ENCODE measurements at places on chromosomes 13 and 19.
A peak's percentile ranks its signal among the peaks of the same experiment; 100 is the strongest.

DNA sequence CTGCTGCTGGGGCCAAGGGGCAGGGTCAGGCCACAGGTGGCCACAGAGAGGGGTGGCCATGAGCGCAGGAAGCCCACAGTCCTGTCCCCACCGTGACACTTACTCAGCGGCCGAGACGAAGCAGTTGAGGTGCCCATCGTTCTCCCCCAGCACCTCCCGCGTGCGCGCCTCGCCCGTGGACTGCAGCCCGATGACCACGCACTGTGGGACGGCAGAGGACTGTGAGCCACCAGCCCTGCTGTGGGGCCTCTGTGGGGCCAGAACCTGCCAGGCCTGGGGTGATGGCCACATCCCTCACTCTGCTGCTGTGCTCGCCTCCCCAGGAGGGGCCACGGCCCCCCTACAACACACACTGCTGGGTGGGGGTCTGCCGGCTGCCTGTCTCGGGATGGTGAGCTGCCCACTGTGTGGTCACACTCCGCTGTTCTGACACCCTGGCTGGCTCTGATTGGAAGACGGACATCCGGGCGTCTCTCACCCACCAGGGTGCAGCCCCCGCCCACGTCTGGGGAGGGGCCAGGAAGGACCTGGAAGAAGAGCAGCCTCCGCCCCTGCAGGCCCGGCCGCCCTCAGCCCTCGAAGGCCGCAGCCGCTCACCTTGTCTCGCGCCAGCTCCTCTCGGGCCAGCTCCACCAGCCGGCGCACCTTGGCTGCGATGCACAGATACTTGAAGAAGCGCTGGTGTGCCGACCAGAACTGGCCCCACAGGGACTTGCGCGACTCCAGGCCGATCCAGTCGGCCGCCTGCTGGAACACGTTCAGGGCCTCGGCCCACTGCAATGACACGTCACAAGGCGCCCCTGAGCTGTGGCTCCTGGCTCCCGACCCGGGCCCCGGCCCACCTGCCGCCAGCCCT lies 13.2 kb downstream of the GPX4 start:
- DNase-seq = no peak

DNA sequence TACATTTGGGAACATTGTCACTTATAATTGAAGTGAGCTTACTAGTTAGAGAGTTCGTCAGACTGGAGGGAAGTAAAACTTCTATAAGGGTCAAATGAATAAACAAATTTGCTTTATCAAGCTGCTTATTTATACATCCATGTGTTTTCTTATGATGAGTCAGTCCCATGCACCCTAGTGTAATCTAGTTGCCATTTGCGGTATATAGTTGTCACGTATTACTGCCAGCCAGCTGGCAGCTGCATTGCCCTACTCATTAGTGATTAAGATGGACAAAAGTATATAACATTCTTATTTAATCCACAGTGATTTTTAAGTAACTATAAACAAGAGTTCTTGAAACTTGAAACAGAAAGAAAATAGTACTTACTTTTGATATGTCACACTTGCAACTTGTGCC lies 182.4 kb downstream of the GPC6 start:
- DNase-seq = no peak

DNA sequence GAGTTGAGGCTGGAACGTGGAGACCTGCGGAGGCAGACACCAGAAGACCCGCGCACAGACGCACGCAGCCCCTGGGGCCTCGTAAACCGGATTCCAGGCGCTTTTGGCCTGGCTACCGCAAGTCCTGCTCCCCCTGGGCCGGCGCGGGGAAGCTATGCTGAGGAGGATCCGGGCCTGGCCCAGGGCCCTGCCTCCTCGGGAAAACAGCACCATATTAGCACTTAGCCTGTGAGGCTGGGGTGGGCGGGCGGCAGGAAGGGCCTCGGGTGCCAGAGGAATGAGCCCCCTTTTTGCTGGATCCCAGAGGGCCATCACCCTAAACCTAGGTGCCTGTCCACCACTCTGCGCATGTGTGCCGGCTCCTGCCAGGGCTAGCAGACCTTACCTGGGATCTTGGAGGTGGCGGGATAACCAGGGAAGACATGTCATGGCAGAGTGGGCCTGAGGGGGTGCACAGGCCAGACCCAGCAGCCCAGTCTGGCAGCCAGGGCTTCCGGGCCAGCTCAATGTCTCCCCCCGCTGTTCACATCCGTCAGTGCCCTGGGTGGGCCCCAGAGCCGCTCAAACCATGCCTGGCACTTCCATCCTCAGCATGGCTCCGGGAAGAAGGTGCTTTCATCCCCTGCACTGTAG lies 7.3 kb downstream of the ELOF1 start:
- no peak for DNase-seq

DNA sequence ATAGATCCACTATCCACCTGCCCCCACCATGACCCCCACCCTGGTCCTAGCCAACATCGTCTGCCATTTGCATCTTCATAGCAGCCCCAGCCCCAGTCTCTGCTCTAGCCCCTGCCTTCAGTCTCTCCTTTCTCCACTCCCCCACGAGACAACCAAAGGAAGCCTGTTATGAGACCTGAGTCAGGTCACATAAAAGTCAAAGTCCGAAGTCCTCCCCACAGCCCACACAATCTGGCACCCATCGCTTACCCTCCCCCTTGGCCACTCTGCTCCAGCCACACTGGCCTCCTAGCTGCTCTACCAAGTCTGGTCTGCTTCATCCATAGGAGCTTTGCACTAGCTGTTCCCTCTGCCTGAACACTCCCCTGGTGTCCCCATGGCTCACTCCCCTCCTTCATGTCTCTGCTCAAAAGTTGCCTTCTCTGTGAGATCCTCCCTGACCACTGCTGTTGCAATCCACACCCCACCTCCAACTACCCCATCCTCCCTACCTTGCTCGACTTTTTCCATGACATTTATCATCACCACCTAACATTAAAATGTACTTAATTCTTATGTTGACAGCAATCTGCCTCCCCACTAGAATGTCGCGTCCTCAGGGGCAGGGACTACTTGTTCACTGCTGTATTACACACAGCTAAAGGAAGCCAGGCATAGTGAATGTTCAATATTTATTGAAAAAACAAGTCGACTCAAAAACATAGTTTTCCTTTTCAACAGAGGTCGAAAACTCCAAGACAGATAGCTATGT lies 1.2 kb upstream of the PLEKHG2 start:
- DNase-seq = peak; percentile 61

GRCh38 chr19:6431891-6432290 lies 1.7 kb downstream of the SLC25A41 start:
- no peak for DNase-seq

DNA sequence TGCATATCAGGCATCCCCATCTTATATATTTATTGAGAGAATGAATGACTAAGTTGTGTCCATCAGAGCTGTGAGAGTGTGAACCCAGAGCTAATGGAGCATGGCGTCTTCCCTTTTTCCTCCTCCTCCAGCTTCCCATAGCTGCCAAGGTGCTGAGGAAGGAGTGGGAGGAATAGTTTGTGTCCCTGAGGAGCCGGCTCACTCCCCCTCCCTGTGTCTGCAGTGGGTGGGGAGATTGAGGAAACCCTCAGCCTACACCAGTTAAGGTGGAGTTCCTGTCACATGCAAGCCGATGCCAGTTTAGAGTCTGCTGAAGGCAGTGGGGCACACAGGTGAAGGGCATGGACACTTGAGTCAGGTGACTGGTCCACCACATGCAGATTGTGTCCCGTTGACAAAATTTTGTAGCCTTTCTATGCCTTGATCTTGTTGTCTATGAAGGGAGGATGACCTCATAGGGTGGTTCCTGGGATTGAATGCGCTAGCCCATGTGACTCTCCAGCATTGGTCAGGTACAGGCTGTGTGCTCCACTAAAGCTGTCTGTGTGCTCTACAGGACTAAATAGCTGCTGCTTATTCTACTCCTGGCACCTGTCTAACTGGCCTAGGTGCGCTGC lies 47.6 kb upstream of the GPI start:
- DNase-seq = no peak

DNA sequence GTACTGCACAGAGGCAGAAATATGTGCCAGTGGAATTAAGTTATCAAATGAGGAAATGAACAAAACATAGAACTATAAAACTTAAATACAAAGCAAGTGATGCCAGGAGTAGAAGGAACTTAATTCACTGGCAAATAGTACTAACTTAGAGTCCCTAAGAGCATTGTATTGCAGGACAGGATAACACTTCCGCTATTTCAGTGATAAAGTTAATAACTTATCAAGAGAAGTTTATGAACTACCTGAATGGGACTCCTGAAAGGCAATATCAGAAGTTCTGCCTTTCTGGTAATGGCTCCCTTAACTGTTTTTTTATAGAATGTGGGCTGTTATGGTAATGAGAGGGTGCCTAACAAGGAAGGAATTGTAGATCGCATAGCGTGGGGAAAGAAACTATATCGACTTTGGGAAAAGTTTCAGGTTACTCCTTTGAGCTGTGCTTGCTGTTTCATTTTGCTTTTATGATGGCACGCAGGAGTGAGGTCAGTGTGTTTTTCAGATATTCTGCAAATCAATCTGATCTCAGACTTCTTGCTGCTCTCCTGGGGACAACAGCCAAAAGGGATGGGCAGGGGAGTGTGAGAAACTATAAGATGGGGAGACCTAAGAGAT lies 95.3 kb upstream of the MLNR start:
- peak; percentile 8 for DNase-seq

DNA sequence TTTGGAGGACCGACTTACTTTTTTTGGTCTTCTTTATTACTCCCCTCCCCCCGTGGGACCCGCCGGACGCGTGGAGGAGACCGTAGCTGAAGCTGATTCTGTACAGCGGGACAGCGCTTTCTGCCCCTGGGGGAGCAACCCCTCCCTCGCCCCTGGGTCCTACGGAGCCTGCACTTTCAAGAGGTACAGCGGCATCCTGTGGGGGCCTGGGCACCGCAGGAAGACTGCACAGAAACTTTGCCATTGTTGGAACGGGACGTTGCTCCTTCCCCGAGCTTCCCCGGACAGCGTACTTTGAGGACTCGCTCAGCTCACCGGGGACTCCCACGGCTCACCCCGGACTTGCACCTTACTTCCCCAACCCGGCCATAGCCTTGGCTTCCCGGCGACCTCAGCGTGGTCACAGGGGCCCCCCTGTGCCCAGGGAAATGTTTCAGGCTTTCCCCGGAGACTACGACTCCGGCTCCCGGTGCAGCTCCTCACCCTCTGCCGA lies 409 bp downstream of the FOSB start:
- DNase-seq = no peak

GRCh38 chr19:45168767-45169351 lies 8.1 kb upstream of the NKPD1 start:
- DNase-seq = no peak

- DNase-seq = no peak
Observed at GRCh38 chr13:37775871-37776270, 93.7 kb downstream of the TRPC4 start.

Measured in stromal cell of bone marrow (primary cell).